Neuronal stem cell (in vitro differentiated cells): ENCODE measurements at places on chromosomes 1 and 21.

GRCh38 chr1:63746129-63746864, 27.5 kb upstream of the ROR1 start:
- no peak for DNase-seq

DNA sequence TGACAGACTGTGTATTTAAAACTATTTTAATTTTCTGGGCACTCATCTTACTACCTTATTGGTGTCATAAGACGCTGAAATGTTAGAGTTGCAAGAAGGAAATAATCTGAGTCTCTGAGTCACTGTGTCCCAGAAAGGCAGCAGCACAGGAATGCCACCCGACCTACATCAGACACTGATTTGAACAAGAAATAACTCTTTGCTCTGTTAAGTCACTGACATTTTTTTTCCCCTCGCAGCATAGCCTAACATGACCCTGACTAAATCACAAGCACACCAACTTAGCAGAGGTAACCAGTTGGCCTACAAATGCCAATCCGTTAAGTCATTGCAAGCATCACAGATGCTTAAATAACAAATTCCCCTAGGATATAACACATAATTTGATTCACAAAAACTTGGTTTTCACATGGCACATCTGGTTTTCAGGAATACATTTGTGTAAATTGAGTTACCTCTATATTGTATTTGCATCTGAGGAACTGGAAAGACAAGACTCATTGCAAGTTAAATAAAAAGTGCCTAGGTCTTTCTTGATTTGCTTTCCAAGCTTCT, 349.1 kb downstream of the SEC16B start:
- DNase-seq = no peak

DNA sequence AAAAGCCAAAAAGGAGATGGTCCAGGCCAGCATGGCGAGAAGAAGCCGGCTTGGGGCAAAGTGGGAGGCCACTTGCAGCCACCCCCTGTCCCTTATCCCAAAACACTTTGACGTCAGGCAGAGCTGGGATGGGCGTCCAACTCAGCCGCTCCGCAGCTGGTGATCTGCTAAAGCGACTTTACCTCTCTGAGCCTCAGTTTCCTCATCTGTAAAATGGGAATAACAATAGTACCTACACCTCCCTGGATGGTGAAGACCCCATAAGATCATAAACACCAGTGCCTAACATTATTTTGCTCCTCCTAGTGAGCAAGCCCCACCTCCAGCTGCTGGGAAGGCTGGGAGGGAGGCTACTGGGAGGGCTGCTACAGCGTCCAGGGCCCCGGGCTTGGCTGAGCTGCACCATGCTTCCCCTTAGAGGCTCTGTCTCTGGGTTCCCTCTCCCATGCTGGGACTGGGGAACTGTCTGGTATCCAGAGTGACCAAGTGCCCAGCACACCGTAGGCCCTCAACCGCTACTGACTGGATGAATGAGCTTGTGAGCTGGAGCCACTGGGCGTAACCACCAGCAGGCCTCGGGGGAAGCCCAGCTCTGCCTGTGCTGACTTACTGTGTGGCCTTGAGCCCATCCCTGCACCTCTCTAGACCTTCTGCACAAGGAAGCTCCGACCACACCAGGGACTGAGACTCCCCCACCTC, 18.3 kb downstream of the IFFO2 start:
- DNase-seq = no peak

- DNase-seq = no peak
Observed at GRCh38 chr1:10431070-10431730, 967 bp downstream of the CENPS start.

DNA sequence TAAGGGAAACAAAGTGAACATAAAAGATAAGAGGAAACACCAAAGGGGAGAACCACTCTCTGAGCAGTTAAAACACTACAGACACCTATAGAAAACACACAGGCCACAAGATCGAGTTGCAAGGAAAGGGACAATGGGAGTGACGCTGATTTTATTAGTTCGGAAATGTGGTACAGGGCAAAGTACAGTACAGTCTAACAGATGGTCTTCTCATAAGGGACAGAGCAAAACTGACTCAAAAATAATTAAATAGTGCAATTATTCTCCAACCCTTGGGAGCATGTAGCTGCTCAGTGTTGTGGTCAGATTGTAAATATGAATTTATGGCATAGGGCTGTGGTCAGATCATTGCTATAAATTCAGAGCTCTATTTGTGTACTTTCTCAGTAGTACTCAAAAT, 352.0 kb downstream of the USH2A start:
- DNase-seq = no peak

DNA sequence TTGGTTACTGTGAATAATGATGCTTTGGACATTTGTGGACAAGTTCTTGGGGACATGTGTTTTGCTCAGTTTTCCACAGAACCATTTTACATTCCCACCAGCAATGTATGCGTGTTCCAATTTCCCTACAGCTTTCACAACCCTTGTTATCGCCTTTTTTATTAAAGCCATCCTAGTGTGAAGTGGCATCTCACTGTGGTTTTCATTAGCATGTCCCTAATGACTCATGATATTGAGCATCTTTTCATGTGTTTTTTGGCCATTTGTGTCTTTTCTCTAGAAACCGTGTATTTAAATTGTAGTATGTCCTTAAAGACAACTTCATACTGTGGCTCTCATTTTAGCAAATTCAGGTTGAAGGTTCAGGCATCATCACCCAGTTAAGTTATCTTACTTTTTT, 132.1 kb downstream of the TGFBR3 start:
- no peak for DNase-seq

GRCh38 chr1:29500041-29500440, 263.7 kb downstream of the PTPRU start:
- DNase-seq = no peak

DNA sequence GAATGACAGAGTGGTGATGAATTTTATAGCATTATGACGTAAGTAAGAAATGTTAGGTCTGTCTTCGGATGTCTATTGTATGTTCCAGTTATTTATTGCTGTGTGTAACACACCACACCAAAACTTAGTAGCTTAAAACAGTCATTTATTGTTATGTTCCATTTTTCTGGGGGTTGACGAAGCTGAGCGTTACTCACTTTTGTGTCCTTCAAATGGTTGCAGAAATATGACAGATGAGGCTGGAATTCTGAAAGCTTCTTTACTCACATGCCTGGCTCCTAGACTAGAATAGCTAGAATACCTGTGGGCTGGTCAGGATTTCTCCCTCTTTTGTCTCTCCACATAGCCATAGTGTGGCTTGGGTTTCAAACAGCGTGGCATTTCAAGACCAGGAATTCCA, 62.1 kb upstream of the S1PR1 start:
- no peak for DNase-seq

- DNase-seq = no peak
Observed at GRCh38 chr21:43697758-43698643, 20.9 kb upstream of the PDXK start.

- DNase-seq = no peak
Observed at GRCh38 chr1:100896481-100896982, 642 bp downstream of the SLC30A7 start.

DNA sequence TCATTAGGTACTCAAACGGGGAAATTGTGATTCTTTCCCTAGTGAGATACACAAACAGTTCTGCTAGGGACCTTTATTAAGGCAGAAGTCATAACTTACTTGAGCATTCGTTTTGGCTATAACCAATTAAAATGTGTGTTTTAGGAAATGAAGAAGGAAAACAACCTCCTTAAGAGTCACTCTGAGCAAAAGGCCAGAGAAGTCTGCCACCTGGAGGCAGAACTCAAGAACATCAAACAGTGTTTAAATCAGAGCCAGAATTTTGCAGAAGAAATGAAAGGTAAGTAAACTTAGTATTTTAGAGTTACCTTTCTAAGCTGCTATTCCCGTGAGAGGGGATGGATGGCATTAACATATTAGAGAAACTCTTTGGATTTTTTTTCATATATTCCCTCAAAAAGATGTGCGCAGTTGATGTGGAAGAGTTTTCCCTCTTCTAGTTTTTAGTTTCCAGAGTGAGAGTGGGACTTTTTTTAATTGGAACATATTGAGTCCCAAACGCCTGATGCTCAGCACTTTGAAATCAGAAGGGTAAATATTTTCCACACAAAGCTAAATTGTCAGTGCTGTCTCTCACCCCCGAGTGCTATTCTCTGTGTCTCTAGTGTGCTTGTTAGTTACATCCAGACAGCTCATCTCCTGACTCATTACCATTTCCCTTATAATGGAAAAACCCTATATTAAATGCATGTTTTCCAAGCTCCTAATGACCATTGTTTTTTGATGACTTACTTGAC, 34.9 kb downstream of the CENPF start:
- DNase-seq = no peak

- DNase-seq = no peak
Observed at GRCh38 chr1:155131285-155131684, 3.6 kb downstream of the EFNA1 start.

DNA sequence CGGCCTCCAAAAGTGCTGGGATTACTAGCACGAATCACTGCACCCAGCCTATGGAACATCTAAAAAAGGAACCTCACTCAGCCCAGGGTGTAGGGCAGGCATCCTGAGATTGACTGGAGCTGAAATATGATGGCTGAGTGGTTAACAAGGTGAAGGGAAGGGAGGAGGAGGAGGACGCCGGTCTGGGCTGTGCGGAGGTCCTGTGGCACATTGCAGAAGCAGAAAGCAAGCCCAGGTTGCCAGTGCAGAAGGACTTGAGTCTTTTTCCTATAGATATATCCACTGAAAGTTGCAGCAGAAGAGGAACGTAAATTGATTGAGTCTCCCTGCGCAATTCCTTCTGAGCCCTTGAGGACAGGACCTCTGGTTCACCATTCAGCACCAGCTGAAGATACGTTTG, 1.5 kb upstream of the KIF17 start:
- DNase-seq = no peak

GRCh38 chr1:2099886-2100779, 49.9 kb downstream of the PRKCZ start:
- DNase-seq = no peak

DNA sequence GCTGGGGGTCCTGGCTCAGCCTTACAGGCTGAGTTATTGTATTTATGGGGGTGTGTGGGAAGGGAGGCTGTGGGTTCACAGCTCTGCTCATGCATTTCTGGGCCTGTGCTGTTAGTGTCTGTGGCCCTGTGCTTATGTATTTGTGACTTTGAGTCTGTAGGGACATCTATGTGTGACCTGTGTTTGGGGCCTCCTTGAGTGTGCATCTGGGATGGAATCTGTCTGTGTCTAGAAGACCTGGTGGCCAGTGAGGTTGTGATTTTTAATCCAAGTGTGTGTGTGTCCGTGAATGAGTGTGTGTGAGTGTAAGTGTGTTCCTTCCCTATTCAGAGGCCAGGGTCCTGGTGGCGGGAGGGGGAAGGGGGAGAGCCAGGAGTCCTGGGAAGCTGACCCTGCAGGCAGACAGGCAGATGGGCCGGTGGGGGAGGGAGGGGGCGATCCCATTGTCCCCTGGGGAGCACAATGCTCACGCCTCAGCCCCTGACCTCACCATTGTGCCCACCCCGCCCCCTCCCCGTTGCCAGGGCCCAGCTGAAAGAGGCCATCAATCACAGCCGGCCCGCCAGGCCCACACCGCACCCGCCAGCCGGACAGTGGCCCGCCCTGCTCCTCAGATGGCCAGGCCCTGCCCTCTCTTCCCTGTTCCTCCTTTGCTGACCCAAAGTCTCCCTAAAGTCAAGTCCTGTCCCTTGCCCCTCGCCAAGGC, 19.6 kb downstream of the SLC27A3 start:
- DNase-seq = peak; percentile 86

- no peak for DNase-seq
Observed at GRCh38 chr21:25887646-25888306, 153.0 kb downstream of the GABPA start.

DNA sequence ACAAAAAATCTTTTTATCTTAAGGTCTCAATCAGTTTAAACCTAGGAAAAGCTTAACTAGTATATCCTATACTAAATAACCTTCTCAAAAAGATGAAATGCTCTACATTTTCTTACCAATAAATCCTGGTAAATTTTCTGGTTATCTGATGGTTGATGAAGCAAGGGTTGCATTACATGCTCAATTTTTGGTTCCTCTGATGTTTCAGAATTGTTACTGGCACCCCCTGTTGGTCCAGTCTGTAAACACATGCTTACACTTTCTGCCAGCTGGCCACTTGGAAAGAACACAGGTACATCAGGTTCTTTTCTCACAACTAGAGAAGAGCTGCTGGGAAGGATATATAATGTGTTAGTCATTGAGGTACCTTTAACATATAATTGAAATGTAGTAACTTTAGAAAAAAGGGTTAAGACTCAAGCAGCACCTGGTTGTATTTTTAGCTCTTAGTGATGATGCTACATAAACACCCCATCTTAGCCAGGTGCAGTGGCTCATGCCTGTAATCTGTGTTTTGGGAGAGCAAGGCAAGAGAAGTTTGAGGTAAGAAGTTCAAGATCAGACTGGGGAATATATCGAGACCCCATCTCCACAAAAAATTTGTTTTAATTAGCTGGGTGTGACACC, 30.9 kb upstream of the TAL1 start:
- DNase-seq = no peak

DNA sequence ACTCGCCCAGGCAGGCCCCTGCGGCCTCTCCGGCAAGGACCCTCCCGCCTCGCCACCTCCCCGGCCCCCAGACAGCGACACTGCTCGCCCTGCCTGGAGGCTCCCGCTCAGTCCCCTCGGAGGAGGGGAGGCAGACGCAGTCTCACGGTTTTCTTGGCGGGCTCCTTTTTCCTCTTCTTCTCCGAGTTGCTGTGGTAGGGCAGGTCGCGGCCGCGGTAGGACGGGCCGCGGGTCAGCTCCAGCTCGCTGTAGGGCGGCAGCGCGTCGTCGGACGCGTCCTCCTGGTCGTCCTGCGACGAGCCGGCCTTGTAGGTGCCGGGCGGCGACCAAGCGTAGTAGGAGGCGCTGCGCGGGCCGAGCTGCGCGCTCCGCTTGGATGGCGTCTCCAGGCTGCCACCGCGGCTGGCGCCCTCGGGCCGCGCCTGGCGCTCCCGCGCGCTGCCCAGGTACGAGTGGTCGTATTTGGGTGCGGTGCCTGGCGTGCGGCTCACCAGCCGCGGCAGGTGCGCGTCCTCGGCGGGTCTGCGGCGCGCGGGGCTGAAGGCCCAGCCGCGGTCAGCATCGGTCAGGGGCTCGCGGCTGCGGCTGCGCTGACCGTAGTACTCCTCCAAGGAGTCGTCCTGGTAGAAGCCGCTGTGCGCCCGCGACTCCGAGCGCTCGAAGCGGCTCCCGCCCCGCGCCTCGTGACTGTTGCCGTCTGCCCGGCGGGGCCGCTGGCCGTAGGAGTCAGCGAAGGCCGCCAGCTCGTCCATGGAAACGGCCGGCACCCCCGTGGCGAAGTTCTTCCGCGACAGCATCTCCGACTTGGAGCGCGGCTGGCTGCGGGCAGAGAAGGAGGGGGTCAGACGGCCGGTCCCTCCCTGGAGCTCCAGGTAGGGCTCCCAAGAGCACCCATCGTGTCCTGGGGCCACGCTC, 44.8 kb upstream of the TADA1 start:
- DNase-seq = peak; percentile 44

DNA sequence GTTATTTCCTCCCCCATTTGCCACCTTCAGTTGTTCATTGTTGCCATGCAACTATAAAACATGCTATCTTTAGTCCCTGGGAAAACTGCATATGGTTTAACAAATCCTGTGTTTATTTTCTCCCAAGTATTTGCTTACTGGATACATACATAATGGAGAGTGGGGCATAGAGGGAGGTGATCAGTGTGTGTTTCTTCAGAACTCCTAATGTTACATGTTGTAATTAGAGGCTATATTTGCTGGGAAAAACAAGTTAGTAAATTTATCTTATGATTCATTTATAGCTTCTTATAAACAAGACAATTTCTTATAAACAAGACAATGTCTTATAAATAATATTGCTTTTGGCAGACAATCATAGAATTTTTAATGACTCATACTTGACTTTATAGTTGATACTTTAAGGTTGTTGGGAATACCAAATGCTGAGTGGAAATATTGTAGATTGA, 7.3 kb upstream of the GIPC2 start:
- no peak for DNase-seq

GRCh38 chr1:193498088-193498655, 311.8 kb upstream of the B3GALT2 start:
- no peak for DNase-seq

- DNase-seq = peak; percentile 70
Observed at GRCh38 chr1:177170756-177171535, at the start of gene BRINP2. Gene BRINP2 (plus strand): TSS chr1:177170958. CDS start chr1:177229877, 58,919 bp downstream.
